ENCODE measurements at places on chromosomes 1 and 21.

GRCh38 chr21:45549626-45550463 lies 7.6 kb upstream of the SLC19A1 start:
- no peak for DNase-seq

DNA sequence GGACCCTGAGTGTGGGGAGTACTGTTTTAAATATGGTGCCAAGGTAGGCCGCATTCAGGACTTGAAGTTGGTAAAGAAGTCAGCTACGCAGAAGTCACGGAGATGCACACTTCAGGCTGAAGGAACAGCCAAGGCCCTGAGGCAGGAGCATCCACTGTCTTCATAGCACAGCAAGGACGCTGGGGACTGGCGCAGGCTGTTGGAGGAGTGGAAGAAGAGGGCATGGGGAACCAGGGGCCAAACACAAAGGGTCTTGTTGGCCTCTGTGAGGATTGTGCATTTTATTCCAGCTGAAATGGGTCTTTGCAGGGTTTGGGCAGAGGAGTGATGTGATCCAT lies 16.6 kb downstream of the DNAJC16 start:
- DNase-seq: no peak

DNA sequence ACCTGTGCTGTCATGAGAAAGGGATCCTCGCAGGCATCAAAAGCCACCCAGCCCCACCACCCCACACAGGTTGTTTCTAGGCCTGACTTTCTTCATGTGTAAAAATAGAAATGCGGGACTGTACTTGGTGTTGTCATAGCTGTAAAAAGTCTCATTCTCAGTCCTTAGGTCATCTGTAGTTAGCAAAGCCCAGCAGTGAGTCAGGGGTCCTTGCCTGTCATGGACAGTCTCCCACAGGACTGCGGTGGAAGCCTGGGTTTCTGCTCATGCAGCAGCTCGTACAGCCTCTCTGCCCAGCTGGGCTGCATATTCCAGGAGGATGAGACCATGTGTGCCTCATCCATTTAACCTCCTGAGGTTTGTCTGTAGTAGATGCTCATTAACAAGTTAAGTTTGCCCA lies 58.2 kb downstream of the MRPS6 start:
- no peak for DNase-seq

DNA sequence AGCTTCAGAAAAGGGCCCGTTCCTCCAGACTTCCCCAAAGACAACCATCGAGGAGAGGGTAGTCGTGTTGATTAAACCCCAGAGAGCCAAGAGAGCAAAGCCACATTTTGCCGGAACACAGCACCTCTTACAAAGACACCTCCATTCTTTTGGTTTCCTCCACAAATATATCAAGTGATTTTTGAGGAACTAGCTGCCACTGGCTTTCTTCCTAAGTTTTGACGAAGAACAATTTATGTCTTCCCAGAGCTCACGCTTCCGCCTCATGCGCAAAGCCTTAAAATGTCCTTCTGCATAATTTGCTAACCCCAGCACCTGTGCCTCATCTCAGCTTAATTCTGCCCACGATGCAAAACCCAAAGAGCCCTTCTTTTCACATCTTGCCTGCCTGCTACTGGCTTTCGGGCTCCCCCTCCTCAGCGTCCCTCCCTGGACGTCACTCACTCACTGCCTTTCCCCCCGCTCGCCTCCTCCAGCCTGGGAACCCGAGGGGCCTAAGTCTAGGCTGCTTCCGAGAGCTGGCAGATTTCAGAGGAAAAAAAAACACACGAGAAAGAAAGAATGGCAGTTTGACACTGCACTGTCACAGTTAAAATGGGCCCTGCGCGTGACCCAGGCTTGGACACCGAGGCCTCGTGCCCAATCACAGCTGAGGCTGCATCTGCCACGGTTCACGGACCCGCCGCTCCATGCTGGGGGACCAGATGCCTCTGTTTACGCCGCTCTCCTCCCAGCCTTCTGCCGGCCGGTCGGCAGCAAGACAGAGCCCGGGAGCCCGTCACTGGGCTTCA lies 77.6 kb upstream of the IFNAR2 start:
- DNase-seq: no peak

DNA sequence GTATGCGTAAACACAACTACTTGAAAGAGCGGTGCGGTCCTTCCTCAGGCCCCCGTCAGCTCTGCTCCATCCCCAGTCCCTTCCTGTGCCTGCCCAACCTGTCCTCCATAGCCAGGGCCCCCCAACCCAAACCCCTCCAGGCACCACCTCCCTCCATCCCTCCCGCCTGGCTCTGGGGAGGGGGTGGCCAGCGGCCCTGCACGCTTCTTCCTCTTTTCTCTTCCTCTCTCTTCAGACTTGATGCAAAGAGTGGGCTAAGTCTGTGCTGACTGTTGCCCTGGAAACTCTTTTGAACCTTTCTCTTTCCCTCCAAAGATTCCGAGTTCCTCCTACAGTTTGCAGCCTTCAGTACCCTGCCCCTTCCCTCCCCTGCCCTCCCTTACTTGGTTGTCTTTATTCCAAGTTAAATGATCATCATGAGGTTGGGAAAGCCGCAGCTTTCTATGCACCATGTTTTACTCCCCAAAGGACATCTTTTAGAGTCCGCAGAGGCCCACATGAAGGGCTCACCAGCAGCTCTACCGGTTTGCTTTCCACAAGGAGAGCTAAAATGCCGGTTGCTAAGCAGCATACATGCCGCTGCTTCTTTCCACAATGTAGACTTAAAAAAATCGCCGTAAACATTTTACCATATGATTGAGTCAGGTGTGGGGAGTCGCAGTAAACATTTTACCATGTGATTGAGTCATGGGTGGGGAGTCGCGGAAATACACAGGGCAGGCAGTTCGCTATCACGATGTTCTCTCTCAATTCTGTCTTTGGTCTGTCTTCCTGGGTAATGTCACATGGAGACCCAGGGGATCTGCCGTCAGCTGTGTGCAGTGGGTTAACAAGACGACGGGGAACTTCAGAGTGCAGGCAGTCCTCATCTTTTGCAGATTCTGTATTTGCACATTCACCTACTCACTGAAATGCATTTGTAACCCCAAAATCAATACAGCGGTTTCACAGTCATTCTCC lies 525.3 kb downstream of the KIF26B start:
- no peak for DNase-seq

DNA sequence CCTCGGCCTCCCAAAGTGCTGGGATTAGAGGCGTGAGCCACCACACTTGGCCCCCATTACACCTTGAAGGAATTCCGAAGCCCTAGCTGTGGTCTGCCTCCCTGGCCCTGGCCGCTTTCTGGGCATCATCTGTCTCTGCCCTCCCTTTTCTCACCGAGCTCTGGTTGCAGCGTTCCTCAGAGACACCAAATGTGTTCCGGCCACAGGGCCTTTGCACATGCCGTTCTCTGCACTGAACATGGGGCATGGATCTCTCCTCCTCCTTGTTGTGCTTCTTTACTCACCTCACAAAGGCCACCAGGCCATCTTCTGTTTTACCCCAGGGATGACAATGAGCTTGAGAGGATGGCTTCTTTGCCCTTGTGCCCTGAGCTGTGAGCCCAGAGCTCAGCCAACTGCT lies 39.3 kb downstream of the CA6 start:
- DNase-seq: no peak

- no peak for DNase-seq
These were observed 51.8 kb upstream of the ZSWIM5 start for GRCh38 chr1:45258059-45258650.

DNA sequence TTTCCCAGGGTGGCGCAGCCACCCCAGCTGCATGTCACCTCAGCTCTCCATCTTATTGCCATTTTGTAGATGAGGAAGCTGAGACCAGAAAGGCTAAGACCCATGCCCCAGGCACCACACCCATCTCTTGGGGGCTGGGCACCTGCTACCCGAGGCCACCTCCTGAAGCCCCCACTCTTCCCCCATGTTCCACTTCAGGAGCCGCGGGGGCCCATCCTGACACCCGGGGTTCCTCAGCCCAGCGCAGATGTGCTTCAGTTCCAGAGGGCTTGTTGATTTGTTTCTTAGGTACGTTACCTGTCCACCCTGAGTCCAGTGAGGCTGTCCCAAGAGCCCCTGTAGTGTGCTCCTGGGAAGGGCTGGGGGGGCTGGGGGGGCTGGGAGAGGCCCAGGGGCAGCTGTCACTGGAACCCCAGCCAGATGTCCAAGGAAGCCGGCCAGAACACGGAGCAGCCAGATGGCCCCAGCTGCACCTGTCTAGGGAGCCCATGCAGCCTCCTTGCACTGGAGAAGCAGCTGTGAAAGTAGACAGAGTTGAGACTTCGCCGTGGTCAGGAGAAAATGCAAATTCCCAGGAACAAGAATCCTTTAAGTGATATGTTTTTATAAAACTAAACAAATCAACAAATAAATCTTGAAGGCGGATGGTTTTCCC lies 17.1 kb upstream of the CCDC27 start:
- DNase-seq: no peak

DNA sequence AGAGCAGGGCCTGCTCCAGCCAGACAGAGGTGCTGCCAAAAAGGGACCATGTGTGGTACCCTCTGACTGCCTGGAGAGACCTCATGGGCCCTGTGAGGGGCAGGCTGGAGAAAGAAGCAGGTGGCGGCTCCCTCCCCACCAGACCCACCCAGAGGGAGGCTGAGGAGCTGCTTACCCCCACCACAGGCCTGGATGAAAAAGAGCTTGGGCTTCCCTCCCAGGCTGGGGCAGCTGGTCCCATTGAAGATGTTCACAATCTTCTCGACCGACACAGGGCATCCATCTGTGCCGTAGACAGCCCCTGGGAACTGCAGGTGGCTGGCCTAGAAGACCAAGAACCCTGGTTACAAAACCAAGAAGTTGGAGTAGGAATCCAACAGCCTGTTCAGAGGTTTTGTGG lies 19.6 kb downstream of the CASP9 start:
- no peak for DNase-seq

DNA sequence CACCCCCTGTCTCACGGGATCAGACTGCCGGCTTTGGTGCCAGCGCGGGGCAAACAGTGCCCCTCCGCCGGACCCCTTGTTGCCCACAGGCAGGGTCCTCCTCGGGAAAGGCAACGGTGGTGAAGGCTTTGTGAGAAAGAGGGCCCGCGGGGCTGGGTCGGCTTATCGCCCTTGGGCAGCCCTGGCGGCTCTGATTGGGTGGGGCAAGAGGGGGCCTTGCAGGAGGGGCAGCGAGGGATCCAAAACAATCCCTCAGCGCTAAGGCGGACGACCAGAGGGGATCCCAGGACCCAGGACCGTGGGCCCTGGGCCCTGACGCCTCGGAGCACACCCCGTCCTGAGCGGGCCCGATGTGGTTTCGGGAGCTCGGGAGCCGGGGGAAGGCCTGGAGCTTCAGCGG lies 3.9 kb upstream of the ZNF678 start:
- no peak for DNase-seq

DNA sequence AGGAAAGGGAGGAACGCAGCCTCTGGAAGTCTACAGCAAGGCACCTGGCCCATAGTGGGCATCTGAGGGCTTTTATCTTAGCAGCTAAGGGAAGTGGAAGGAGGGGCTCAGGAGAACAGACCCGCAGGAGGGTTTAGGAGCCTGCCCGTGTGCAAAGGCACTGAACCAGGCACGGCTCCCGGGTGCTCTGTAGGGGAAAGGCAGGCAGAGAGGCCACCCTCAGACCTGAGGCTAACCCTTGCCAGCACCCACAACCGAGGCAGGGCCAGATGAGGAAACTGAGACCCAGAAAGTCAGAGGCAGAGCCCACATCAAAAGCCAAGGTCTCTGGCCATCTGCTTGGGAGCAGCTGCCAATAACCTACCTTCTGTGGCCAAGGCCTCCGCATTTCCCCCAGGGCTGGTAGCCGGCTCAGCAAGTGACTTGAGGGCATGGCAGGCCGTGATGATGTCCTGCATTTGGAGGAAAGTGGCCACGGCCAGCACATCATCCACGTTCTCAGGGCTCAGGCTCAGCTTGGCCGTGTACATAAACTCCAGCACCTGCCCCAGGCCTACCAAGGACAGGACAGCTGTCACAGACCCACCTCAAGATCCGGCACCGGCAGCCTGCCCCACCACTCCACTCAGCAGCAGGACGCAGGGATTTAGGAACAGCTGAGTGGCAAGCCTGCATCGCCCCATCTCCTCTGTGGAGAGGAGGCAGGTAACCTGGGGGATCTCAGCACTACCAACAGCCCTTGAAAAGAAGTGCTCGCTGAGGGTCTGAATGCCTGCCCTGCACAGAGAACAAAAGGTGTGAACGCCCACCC lies 29.1 kb downstream of the ZBTB17 start:
- no peak for DNase-seq

DNA sequence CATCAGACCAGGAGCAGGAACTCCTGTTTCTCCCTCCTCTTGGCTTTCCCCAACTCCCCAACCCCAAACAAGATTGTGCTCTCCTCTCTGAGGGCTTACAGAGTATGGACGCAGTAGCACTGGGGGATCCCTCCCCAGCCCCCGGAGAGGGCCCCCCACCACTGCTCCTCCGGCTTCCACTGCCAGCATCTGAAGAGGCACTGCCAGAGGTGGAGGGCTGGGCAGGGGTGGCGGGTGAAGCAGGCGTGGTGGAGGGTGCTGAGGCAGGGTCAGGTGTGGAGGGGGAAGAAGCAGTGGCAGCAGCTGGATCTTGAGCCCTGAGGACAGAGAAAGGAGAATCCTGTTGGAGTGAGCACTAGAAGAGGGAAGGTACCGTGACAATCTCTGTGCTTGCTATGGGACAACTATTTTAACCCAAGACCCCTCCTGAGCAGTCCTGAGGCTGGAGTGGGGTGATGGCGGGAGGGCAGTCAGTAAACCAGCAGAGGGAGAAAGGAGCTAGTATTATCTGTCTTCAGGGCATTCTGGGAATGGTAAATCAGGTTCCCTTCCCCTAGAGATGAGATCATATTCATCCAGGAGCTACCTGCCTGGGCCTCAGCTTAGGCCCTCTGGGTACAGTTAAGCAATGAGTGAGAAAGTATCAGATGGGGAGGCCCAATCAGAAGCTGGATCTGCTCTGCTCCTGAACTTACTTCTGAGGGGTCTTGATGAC lies 2.4 kb downstream of the UBQLN4 start:
- DNase-seq: no peak

DNA sequence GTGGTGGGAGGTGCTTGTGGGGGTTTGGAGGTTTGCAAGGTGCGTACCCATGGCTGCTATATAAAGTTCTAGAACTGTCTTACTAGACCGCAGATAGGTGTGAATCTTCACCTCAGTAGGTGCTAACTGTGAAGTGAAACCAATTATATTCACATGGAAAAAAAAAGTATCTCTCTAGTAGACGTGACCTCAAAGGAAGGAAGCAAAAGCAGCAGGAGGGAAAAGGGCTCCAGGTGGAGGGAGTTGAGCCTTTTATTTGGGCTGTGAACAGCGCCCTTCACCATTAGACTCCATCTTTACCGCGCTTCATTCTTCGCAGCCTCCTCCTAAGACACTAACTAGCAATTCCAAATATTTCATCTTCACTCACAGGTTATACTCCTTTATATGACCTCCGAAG lies 129.8 kb downstream of the TBX19 start:
- DNase-seq: no peak

GRCh38 chr1:7383671-7384520 lies 387.2 kb upstream of the VAMP3 start:
- no peak for DNase-seq

GRCh38 chr1:107895403-107896191 lies 69.4 kb downstream of the VAV3 start:
- DNase-seq: no peak

Measured in HS-27A (cell line).